Activated CD4-positive, alpha-beta T cell treated with anti-CD3 and anti-CD28 coated beads for 48 hours (primary cell): ENCODE measurements at places on chromosomes 12 and 14.

DNA sequence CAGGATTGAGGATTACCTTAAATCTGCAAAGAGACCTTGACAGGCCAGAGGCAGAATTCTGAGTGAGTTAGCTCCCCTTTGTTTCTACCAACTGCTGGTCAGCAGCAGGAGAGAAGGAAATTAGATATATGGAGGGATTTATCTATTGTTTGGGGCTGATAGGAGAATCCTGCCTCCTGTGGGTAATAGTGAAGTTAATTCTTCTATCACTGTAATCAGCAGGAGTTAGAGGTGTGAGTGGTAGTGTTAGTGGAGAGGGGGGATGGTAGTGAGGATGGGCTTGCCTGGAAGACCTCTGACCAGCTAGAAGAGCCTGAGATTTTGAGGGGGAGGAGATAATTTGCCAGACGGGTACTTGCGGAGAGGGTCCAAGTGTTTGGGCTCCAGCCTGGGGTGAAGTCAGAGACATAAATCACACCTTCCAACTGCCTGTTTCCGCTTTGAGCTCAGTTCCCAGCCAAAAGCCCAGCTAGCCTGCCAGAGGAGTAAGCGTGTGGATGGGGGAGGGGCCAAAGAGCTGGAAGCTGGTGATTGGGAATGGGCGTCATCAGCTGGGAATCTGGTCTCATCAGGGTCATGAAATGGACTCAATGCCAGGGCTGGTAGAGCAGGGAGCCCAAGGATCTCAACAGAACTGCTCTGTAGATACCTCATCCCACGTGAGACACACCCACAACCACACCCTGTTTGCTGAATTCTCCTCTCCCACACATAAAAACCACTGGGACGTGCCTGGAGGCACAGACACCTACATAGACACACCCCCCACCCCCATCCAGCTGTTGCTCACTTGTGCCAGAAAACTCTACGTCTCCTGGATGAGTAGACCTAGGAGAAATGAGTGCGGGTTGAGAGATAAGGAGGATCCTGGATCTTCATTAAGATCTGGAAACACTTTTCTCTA, 13.1 kb upstream of the ITGA5 start:
- peak; percentile 43 for DNase-seq

GRCh38 chr14:56309198-56309597, 191.0 kb downstream of the PELI2 start:
- DNase-seq, result no peak

DNA sequence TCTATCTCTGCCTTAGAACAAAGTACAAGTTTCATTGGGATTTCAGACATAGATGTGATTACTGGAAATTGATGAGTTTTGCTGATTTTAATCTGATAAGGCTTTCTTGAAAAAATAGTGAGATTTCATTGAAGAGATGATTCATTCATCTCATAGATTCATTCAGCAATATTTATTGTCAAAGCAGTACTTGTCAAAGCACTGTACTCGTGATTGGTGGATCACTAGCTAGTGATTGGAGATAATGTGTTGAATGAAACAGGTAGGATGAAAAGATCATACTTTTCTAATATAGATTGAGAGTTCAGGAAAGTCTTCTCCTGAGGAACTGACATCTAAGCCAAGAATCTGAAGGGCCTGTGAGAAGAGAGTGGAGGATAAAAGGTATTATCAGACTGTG, 71.0 kb downstream of the KTN1 start:
- DNase-seq, result no peak

- peak; percentile 60 for DNase-seq
These were observed 462 bp downstream of the KNTC1 start for GRCh38 chr12:122527478-122527944.

- DNase-seq, result no peak
These were observed 53.9 kb upstream of the PWP1 start for GRCh38 chr12:107631715-107632114.

- DNase-seq, result peak; percentile 81
These were observed 12.5 kb upstream of the FOXN3 start for GRCh38 chr14:89429199-89430181.

- DNase-seq, result no peak
These were observed 20.1 kb upstream of the CRADD start for GRCh38 chr12:93657071-93657470.

GRCh38 chr14:52783206-52783605, 8.2 kb downstream of the GNPNAT1 start:
- DNase-seq, result no peak

GRCh38 chr12:44812062-44812461, 64.1 kb downstream of the NELL2 start:
- peak; percentile 31 for DNase-seq
